ENCODE measurements at places on chromosomes 12 and 14.

DNA sequence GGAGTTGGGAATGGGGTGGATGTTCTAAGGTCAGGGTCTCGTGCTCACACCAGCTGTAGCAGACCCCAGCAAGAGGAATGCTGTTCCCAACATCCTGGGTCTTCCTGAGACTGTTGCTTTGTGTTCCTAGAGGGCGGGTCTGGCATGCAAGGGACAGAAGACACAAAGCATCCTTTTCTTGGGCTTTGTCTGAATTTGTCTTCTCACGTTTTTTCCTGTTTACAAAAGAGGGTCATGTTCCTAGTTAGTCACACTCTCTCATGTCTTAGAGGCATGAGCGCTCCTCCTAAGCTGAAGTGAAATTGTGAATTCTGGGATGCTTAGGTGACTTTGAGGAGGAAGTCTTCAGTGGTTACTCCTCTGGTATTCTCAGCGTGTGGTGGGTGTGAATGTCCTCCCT is 9.6 kb upstream of the TAMALIN start:
- DNase-seq: no peak

DNA sequence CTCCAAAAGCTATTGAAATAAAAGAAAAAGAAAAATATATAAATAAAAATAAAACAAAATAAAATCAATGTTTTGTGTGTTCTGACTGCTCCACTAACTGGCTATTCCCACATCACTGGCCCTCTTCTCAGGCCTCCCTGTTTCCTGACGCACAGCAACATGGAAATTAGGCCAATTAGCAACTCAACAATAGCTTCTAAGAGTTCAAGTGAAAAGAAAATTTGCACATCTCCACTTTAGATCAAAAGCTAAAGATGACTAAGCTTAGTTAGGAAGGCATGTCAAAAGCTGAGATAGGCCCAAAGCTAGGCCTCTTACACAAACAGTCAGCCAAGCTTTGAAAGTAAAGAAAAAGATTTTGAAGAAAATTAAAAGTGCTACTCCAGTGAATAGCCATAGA is 200.8 kb downstream of the DUSP6 start:
- no peak for DNase-seq

- DNase-seq: no peak
Measured at GRCh38 chr12:80636832-80637231, 70.6 kb upstream of the MYF6 start.

DNA sequence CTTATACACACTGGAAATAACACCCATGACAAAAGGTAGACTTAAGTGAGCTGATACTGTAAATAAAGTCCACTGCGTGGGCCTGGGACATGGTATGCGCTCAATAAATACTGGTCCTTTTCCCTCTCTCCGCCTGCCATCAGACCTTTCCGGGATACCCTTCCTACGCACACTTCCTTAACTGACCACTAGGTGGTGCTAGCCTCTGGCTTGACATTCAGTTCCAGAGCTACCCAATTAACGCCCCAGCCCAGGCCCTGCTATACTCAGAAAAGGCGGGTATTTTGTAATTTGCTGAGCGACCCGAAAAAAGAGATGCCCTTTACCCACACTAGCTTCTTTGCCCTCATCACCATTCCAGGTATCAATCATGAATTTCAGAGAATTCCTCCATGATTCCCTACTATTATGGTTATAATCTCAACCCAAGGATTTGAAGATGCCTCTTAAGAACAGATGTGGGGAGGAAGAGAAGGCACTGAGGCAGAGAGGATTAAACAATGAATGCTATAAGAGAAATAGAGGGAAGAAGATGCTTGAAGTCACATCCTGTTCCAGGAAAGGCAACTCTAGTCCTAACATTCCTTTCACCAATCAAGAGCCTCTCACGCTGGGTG is 3.9 kb upstream of the LRP1 start:
- DNase-seq: no peak
